ENCODE measurements at places on chromosomes 11 and 22.

DNA sequence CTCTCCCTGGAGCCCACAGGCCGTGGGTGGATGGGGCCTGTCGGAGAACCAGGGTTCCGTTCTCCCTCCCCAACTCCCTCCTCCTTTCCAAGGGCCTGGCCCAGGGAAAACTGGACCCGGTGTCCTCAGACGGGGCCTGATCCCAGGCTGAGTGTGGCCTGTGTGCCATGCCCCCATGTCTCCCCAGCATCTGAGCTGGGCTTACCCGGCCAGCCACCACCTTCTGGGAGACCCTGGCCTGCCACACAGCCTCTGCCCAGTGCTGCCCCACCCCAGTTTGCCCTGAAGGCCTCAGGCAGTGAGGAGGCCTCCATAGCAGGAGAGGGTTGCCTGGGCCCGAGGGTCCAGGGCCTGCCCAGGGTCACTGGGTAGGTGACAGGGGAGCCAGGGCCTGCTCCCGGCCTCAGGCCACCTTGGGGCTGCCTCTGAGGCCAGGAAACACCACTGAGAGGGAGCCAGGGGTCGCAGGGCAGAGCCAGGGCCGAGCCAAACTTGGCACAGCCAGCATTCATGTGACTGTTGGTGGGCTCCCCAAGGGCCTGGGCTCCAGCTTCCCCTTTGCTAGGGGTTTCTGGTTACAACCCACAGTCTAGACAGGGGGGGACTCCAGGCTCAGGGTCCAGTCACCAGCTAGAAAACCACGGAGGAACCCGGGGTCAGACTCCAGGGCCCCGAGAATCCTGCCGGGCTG is 590 bp upstream of the IFITM10 start:
- no peak for DNase-seq

- DNase-seq: no peak
These were observed 184.4 kb upstream of the C11orf87 start for GRCh38 chr11:109237636-109238035.

DNA sequence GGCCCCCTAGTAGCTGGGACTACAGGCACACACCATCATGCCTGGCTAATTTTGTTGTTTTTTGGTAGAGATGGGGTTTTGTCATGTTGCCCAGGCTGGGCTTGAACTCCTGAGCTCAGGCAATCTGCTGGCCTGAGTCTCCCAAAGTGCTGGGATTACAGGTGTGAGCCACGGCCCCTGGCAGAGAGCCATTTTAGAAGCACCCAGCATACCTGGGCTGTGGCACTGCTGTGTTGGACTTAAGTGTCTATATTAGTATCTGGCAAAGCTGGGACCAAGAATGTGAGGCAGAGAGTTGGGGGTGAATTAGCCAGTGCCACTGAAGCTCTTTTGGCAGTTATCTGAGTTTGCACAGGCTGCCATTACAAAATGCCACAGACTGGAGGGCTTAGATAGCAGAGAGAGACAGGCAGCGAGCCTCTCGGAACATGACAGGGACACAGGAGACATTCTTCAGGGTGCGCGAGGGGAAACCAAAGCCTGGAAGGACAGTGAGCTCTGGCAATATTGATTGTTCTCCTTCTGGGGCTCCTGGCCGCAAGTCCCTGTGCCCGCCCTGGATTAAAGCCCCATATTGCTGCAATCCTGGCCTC is 87.7 kb upstream of the ALX4 start:
- DNase-seq: no peak

DNA sequence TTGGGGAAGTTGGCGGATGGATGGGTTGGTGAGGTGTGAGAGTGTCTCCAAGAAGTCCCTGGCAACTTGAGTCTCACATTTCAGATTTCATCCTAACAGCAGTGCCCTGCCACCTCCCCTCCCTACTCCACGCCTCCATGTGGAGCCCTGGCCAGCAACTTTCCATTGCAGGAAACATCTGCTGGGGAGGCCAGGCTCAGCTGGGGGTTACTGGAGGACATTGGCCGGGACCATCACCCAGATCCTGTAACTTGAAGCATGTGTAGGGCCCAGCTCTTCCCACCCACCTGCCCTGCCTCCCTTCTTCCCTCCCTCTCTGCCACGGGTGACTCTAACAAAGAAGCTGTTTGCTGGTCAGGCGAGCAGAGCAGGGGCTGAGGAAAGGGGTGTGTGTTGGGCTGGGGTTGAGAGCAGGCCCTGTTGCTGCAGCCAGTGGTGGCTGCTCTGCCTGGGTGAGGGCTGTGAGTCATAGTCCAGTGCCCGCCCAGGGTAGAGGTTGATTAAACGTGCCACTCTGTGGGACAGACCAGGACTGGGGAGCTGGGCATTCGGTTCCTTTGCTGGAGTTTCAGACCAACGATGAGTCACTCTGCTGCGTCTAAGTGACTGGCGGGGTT is 64.0 kb downstream of the SCN3B start:
- DNase-seq: no peak

- no peak for DNase-seq
These were observed 7.5 kb upstream of the SYT8 start for GRCh38 chr11:1827095-1827813.

DNA sequence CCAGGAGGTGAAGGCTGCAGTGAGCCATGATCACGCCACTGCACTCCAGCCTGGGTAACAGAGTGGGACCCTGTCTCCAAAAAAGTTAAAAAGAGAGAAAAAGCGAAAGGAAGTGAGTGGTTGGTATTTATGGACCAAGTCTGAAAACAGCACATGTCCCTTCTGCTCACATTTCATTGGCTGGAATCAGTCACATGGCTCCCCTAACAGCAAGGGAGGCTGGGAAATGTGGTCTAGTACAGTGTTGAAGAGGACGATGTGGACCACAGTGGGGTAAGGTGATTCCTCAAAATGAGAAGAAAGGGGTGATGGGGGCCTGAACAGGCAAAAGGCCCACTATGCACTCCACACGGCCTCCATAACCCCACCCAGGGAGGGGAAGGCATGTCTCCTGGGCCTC is 32.5 kb upstream of the SMTN start:
- no peak for DNase-seq

All from activated CD4-positive, CD25-positive, alpha-beta regulatory T cell treated with anti-CD3 and anti-CD28 coated beads, Interleukin-2, amount 50 U/mL, for 72 hours (primary cell).